ENCODE measurements at places on chromosomes 4 and X.

- DNase-seq = no peak
Measured at GRCh38 chr4:6854098-6854744, 55.4 kb upstream of the TBC1D14 start.

DNA sequence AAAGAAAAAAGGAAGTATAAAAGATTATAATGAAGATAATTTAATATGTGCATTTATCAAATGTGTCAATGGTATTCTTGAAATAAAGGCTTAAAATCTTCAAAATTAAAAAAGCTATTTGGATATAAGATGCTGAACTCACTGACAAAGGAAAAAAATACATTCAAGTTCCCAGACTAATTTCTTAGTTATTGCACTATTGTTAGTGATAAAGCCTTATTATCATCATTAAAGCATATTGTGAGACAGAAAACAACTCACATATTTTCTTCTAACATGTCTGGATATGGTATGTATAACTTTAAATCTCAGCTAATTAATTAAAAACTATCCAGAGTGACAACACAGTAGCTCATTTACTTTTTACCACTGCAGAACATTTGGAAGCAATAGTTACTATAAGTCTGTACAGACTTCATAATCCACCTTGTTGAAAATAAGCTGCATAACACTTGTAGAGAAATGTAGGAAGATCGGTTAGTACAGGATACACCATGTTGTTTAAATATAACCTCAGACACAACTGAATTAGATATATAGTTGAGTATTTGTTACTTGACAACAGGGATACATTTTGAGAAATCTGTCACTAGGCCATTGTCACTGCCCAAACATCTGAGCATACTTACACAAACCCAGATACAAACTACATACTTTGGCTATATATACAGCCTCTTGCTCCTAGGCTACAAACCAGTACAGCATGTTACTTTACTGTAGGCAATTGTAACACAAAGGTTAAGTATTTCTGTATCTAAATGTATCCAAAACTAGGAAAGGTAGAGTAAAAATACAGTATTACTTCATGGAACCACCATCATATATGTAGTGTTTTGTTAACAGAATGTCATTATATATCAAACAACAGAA, 12.8 kb upstream of the FAM200B start:
- DNase-seq = no peak

DNA sequence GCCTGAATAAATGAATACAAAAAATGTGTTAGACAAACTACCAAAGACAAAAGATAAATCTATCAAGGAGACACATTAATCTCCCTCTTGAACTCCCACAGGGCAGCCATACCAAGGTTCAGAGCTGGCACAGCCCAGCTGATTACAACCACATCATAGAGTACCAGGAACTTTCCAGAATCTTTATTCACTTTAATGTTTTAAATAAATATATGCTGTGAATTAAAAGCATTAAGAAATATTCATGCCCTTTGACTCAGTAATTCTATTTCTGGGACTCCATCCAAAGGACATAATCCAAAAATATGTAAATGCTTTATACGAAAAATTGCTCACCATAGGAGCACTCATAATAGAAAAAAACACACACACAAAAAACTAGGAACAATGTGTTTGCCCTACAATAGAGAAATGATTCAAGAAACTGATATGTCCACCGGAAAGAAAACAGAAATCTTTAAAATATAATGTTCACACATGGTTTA, 126.0 kb downstream of the LDB2 start:
- DNase-seq = no peak

GRCh38 chrX:49627086-49627777, 28.4 kb downstream of the GAGE1 start:
- DNase-seq = peak; percentile 29

- DNase-seq = no peak
Measured at GRCh38 chrX:43225626-43226328, 430.3 kb upstream of the MAOA start.

GRCh38 chr4:70681704-70682103, 6.6 kb upstream of the UTP3 start:
- DNase-seq = no peak

- no peak for DNase-seq
Measured at GRCh38 chr4:157459785-157460184, 239.3 kb downstream of the GRIA2 start.

DNA sequence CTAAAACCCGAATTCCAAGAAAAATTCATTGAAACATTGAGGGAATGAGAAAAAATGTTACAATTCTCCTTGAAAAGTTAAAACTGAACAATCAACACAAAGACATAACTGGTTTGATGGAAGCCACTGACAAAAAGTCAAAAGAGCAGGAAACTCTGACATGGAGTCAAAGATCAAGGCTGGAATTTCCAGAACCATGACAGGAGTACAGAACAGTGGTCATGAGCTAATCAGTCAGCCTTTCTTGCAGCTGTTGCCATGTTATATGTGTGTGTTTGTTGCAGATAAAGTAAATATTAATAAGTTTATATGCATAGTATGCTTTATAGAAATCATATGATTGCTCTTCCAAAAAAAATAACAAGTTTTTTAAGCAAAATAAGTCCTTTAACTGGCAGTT, 184.7 kb upstream of the HCCS start:
- no peak for DNase-seq

- no peak for DNase-seq
Measured at GRCh38 chr4:4914059-4914820, 54.8 kb downstream of the MSX1 start.

GRCh38 chr4:180596888-180597483, 1646.2 kb upstream of the TENM3 start:
- no peak for DNase-seq

DNA sequence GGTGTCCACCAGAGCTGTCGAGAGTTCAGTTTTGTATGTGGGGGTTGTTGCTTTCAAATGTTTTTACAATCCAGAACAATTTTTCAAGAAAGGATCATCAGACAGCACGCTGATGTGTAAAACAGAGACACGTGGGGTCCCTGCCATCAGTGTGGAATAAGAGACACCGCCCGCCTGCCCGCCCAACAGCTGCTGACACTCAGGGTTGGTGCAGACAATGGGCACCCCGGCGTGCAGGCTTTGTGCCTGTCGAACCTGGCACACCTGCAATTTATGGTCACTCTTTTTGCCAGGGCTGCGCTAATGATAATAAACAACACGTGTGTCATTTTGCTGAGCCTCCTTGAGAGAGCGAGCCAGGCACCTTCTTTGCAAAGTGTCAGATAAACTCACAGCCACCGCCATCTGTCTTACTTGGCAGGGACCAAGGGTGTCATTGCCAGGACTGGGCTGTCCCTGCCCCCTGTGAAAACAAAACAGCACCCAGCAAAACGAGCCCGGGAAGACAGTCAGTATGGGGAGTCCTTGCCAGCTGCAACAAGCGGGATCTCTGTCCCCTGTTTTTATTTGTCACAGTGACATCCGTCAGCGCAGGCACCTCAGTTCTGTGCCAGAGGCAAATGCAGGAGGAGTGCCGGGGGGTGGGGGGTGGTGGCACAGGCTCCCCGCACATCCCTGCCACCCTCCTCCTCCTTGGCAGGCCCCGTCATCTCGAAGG, 69.1 kb downstream of the PSAPL1 start:
- no peak for DNase-seq

DNA sequence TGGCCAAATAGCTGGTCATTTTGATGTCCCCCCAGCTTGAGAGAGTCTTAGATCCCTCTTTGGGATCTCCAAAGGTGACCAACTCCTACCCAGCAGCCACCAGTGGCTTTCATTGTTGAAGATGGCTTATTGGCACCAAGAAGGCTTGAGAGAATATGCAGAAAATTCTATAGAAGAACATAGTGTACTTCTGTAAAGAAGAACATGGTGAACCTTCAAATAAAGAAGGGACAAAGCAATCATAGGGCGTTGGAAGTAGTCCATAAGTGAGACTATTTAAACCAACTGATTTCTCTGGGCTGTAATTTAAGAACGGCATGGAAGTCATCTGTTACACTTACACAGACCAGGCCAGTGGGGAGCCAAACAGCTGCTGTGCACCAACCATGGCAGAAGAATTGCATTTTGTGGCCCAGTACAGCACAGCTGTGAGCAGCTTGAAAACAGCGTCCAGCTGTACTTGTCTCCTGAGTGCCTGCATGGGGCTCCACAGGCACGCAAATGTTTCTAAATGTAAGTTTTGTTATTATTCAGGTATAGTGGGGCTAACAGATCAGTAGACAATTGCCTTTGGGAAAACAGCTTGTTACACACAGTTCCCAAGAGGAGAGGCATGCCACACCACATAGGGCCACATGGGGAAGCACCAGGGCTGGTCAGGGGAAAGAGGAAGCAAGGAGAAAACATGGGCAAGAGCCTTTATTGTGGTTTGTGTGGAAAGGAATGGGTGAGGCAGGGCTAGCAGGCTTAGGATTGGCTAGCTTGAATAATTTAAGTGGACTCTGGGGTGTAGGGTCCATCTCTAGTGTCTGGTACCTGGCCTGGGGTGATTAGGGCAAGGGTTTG, 125.0 kb downstream of the ARHGAP6 start:
- no peak for DNase-seq

DNA sequence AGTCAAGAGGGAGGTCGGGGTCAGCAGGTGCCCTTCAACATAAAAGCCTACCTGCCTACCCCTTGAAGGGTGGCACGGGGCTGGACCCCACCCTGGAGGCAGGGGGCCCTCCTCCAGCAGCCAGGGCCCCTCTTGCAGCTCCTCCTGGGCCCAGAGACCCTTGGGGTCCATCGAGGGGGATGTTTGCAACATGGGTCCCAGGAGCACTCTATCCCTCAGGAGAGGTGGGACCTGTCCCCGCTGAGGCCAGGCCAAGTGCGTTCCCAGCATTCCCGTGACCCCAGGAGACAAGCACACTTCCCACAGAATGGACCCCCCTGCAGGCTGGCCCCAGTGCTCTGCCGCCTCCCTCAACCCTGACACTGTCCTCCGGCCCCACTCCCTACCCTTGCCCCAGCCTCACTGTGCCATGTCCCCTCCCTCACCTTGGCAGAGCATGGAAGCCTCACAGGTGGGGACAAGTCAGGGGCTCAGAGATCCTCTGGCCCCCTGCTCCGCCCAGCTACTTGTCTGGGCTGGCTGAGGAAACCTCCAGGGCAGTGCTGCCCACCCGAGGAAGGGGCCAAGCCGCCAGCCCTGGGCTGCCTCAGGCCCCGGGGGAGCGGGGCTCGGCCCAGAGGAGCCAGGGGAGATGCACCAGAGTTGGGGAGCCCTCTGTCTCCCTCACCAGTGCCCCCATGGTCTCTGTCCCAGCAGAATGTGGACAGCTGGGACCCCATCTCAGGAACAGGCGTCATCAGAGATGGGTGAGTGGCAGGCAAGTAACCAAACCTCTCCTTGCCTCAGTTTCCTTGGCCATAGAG, 2.2 kb downstream of the MXD4 start:
- DNase-seq = no peak

GRCh38 chr4:8221476-8221875, 22.4 kb downstream of the SH3TC1 start:
- no peak for DNase-seq

All from 8988T (cell line).